ENCODE measurements at places on chromosomes 3 and 15.

GRCh38 chr3:83807511-83807910 lies 1151.3 kb upstream of the CADM2 start:
- no peak for DNase-seq

DNA sequence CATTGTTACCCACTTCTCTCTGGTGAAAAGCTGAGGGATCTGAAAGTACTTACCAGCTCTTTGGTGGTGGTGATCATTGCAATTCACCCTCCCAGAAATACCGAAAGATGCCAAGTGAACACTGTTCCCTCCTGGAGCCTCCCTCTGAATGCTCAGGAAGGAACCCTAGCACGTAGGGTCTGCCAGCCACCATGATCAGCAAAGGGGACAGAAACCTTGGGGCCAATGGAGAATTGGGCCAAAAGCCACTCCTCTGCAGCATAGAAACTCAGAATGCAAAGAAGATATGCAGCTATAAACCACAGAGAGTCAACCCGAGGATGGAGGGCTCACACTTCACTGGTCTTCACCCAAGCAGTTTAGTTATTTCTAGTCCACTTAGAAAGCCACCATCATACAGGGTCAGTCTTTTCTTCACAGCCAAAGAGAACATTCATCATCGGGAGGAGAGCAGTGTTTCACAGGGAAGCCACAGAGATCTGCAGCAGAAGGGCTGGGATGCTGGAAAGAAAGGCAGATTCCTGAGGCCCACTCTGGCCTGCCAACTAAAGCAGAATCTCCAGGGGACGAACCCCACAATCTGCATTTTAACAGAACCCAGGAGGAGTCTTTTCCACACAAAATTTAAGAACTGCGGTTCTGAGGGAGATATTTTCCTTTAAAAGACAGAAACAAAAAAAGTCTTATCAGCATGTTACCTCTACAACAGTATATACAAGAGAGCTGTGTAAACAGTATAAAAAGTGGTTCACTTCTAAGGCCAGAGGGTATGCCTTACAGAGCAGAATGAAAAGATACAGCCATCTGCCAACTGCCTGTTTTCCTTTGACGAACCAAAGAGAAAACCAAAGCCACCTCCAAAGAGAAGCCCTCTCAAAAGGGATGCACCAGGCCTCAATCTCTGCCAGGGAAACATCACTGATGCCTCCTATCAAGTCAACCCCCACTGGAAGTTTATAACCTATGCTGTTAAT lies 11.3 kb downstream of the TBC1D2B start:
- peak; percentile 10 for DNase-seq

GRCh38 chr3:36709826-36710365 lies 54.5 kb downstream of the DCLK3 start:
- no peak for DNase-seq

GRCh38 chr15:78055919-78056713 lies 21.4 kb downstream of the TBC1D2B start:
- peak; percentile 65 for DNase-seq

- DNase-seq = no peak
Measured at GRCh38 chr15:65971741-65971995, 102.4 kb downstream of the RAB11A start.

GRCh38 chr3:160224811-160225175 lies 429 bp upstream of the C3orf80 start:
- DNase-seq = no peak

DNA sequence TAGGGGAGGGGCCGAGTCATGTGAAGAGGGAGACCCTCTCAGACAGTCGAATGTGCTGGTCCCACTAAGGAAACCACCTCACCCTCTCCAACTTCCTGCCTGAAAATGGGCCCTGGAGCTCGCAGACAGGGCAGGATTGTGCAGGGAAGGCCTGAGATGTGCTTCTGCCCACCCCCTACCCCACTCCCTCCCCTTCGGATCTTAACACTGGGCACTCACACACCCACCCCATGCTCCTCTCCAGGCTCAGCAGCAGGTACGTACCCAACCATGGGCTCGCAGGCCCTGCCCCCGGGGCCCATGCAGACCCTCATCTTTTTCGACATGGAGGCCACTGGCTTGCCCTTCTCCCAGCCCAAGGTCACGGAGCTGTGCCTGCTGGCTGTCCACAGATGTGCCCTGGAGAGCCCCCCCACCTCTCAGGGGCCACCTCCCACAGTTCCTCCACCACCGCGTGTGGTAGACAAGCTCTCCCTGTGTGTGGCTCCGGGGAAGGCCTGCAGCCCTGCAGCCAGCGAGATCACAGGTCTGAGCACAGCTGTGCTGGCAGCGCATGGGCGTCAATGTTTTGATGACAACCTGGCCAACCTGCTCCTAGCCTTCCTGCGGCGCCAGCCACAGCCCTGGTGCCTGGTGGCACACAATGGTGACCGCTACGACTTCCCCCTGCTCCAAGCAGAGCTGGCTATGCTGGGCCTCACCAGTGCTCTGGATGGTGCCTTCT lies 20.0 kb downstream of the ATRIP start:
- DNase-seq = no peak

DNA sequence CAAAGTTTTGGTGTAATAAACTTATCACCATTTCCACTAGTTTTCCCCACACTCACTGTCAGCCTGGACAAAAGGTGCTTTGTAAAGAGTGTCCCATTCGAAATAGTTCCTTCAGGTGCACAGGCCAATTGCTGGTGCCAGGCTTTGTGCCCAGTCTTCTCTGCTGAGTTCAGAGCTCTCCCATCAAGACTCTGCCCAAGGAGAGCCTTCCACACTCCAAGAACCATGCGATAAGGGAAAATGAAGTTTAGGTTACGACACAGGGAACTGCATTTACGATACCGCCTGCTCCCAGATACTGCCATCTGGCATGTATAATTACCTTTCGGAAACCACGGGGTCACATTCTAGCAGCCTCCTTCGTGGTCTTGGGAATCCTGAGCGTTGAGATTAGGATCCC lies 379.6 kb downstream of the MECOM start:
- no peak for DNase-seq

GRCh38 chr3:158864492-158864891 lies 62.6 kb downstream of the MFSD1 start:
- DNase-seq = no peak

DNA sequence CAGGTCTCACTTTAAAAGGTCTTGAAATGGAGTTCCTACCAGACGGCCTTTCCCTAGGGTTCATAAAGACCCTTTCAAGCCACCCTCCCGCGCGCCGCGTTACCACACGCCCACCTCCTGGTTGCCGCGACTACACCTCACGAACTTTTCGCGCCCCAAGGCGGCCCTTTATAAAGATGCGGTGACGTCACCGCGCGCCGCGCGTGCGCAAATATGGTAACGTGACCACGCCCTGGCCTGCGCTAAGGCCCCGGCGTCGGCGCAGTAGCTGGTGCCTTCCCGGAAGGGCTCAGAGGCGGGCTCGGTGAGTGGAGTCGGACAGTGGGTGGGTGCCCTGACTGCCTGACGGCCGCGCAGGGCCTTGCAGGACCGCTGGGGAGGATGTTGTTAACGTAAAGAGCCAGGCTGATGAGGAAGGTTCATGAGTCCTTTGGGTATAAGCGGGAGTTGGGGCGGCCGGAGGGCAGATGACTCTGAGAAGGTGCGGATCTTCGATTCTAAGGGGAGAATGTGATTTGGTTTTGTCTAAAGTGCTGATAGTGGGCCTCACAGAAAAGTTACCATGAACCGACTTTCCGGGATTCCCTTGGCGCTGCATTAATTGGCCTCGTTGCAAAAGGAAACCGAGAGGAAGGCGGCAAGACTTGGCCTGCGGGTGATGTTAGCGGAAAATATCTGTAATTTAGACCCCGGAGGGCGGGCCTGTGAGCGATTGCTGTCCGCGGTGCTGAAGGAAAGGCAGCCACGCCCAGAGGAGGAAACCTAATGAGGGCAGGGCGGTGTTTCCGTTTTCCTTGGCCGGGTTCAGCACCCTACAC lies 54.4 kb downstream of the FEZF2 start:
- peak; percentile 87 for DNase-seq

GRCh38 chr3:182954553-182955235 lies 25.6 kb downstream of the DCUN1D1 start:
- peak; percentile 30 for DNase-seq

GRCh38 chr15:95327183-95327525 lies 1003.3 kb upstream of the NR2F2 start:
- DNase-seq = no peak

GRCh38 chr15:75578948-75579920 lies at the start of gene PTPN9:
PTPN9 (minus strand) TSS chr15:75579315; CDS start chr15:75578776, 539 bp downstream.
- DNase-seq = peak; percentile 78

DNA sequence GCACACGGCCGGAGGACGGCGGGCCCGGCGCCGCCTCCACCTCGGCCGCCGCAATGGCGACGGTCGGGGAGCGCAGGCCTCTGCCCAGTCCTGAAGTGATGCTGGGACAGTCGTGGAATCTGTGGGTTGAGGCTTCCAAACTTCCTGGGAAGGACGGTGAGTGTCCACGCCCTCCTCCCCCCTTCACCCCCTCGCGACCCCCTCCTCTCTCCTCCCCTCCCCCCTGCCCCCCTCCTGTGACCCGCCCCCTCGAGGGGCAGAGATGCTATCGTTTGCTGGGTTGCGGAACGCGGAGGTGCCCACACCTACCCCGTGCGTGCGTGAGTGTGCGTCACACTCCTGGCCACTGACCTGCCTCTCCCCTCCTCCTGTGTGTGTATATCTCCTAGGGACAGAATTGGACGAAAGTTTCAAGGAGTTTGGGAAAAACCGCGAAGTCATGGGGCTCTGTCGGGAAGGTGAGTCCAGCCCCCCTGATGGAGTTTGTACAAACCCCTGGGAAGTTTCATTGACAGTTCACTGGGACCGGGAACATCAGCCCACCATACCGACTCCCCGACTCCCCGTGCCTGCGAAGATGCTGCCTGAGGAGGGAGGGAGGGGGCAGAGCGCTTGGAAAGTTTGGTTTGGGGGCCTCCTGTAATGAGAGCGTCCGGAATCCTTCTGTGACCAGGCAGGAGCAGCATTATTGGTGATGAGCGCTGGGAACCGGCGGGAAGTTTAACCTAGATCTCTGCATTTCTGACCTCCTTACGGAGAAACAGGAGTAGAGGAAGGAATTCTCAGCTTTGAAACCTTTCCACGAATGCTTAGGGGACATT lies 795 bp upstream of the SCAANT1 start:
- DNase-seq = peak; percentile 45

- peak; percentile 82 for DNase-seq
Measured at GRCh38 chr3:184133840-184134745, 1.1 kb upstream of the EIF2B5 start.

DNA sequence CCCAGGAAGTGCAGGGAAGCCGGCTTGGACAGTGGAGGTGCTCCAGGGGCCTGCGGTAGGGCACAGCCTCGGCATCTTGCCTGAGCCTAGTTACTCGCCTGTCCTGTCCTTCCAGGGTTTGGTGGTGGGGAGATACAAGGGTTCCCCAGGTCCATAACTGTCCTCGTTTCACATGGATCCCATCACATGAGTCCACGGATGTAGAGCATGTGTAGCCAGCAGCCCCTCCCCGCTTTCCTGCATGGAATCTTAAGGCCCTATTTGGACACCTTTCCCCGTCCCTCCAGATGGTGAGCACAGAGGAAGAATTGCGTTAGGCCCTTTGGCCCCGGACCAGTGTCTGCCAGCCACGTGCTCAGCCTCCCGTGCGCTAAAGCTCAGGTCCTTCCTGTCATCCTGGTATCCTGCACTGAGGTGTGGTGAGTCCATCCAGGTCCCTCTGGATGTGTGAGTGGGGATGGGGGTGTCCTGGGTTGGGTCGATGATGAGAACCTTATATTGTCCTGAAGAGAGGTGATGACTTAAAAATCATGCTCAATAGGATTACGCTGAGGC lies 230.4 kb downstream of the SNRPN start:
- DNase-seq = no peak

DNA sequence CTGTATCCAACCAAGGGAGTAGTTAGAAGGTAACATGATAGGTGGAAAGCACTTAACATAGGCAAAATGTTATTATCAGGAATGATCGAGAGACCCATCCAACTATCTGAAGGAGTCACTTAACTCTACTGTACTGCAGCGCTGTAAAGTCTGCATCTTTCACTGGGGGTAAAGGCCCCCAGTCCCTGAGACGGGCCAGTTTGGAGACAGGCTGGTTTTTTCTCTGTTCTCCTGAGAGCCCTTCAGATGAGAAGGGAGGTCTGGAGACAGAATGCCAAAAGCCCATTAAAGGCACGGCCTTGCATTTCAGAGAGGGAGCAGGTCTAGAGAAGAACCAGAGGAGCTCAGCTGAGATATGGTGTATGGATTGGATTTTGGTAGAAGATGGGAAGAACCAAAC lies 71.3 kb upstream of the CGNL1 start:
- no peak for DNase-seq

- DNase-seq = no peak
Measured at GRCh38 chr15:92466834-92467233, 73.2 kb downstream of the ST8SIA2 start.

DNA sequence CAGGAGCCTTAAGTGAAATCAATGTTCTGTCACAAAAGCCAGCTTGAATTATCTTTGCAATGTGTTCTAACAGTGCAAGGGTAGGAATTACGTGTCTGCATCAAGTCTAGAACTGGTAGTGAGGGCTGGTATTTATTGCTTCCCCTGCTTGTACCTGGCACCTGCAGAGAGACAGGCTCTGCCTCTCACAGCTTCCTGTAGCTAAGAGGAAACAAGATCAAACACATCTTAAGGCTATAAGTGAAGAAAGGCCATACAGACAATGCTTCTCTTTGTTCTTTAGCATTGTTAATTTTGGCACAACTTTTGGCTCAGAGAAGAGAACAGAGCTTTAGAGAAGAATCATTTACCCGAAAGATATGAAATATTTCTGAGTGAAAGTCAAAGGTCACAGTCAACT lies 479.9 kb downstream of the GRM7 start:
- no peak for DNase-seq

GRCh38 chr3:195096484-195097330 lies 174.3 kb downstream of the XXYLT1 start:
- DNase-seq = no peak

DNA sequence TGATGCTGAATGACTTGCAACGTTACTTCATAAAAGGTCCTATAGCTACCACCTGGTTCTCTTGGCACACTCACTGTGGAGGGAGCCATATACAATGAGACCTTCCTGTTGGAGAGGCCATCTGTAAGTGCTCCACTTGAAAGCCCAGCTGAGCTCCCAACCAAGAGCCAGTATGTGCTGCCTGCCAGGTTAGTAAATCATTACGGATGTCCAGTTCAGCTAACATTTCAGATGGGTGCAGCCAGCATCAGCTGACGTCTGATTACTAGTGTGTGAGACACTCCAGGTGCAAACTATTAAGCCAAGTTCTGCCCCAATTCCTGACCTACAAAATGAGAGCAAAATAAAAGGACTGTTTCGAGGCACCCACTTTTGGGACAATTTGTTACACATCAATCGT lies 274.4 kb upstream of the ROBO2 start:
- DNase-seq = peak; percentile 4

- DNase-seq = peak; percentile 14
Measured at GRCh38 chr15:25543196-25543595, 104.4 kb upstream of the UBE3A start.

Measured in ACHN (cell line).